ENCODE measurements at places on chromosomes 1 and 21.
A peak's percentile ranks its signal among the peaks of the same experiment; 100 is the strongest.

DNA sequence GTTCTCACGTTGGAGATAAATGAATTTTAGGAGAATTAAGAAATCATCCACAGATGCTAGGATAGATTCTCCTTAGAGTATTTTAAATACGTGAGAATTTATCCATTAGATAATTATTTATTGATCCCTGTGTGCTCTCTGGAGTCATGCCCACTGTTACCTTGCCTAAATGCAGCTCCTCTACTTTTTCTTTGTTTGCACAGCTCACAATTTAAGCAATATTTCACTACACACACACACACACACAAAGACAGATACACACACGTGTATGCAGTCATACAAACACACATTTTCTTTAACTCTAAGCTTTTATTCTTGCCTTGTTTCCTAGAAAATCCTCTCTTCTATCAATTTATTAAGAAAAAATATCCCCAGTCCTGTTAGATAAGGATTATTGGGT lies 51.7 kb downstream of the GPR88 start:
- no peak for DNase-seq

DNA sequence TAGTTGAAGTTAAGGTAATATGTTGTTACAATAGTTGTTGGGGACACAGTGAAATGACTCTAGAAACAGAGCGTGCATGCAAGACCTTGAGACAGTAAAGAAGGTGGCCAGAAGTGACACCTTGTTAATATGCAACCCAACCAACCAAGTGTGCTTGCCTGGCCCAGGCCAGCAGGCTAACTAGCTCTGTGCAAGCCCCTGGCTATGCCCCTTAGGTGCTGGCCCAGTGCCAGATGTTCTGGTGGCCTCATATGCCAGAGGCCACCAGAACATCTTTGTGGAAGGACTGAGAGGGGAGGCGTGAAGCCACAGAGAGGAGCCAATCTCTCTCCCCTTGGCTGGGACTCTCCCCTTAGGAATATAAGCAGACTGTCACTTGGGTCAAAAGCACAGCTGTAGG lies 111.2 kb upstream of the JUN start:
- DNase-seq = no peak

- DNase-seq = peak; percentile 94
Measured at GRCh38 chr1:18480315-18481189, at the start of gene KLHDC7A. Gene KLHDC7A (plus strand): TSS chr1:18480930. CDS start chr1:18480982, 52 bp downstream.

- no peak for DNase-seq
Measured at GRCh38 chr1:186461014-186461413, at the start of gene PDC. Gene PDC (minus strand): TSS chr1:186461114. CDS start chr1:186449459, 11,655 bp downstream.
